ENCODE measurements at places on chromosomes 7 and 10.

DNA sequence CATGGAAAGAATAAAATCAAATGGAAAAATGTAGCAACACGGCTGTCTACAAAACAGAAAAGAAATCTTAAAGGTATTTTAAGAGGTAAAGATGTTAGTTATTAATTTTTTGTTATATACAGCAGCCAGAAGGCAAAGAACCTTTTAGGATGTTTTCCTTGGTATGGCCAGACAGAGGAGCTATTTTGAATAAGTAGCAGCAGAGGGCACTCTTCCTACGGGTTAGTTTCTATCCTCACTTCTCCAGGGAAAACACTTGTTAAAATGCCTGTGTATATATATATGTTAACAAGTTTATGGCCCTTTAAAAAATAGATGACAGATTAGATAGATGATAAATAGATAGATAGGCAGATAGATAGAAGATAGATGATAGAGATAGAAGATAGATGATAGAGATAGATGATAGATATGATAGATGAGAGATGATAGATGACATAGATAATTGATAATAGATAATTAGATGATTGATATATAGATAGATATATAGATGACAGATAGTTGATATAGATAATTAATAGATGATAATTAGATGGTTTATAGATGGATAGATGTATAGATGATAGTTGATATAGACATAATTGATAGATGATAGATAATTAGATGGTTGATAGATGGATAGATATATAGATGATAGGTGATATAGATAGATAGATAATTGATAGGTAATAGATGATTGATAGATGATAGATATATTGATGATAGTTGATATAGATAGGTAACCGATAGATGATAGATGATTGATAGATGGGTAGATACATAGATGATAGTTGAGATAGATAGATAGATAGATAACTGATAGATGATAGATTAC, 57.8 kb upstream of the WIPF3 start:
- peak; percentile 37 for DNase-seq

DNA sequence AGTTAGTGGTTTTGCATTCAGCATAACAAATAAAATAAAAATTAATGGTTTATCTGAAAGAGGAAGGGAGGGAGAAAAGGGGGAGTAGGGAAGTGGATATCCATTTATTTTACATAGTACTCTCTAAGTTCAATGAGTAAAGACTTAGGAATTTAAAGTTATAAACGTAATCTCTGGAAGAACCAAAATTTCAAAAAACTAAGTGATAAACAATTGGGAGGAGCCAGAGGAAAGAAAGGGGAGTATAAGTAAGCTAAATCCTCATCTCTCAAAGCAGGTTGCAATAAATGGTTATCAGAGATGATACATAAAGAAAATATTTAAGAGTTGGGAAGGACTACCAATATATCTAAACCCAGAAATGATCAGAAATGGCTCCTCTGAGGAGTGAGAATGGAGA, 46.4 kb downstream of the ANK3 start:
- no peak for DNase-seq

DNA sequence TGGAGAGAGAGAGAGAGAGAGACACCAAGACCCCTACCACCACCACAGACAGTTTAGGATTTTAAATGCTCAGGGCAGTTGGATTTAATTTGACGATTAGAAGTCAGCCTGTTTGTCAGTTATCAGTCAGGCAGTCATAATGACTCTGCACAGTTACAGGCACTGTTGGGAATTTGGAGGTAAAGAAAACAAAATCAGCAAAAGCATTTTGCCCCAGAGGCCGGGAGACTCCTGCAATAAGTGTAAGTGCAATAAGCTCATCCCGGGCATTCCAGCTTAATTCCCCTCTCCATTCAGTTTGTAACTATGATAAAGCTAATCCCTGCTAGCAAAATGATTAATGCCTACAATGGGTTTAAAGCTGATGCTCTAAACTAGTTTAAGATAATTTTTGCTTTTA, 13.5 kb downstream of the SEMA3C start:
- no peak for DNase-seq

DNA sequence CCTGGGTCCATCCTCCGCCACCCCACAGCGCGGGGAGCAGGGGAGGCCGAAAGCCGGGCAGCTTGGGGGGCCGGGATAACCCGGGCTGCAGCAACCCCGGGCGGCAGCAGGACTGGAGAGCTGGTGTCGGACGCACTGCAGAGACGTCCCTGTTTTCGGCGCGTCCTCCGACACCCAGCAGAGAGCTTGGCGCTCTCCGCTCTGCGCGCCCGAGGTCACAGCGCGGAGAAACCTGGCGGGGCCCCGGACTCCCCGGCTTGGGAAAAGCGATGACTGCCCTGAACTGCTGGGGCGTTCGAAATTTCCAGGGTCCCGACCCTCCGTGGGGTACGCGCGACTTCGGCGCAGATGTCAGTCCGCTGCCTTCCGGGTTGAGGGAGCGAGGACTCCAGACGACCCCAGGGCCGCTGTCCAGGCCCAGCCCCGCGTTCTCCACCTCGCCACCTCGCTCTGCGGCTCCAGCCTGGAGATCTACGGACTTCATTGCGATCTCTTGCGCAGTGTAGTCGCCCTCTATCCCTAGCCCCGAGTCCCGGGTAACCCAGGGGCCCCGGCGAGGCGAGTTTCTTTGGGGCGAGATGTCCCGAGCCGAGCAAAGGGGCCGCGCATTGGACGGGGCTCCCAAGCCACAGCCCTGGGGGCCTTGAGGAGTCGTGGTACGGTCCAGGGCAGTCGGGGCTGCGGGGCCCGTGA, 617 bp upstream of the FOXI2 start:
- no peak for DNase-seq

DNA sequence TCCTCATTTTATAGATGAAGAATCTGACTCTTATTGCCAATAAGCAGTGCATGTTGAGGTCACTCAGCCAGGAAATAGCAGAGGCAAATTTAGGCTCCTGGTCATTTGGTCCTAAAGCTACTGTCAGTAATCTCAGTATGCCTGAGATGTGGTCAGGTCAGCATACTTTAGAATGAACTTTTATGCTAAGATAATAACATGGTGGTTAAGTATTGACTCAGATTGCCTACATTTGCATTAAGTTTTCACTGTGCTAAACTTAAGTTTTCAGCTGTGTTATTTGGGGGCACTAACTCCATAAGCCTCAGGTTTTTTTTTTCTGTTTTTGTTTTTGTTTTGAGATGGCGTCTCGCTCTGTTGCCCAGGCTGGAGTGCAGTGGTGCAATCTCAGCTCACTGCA, 35.9 kb upstream of the CCSER2 start:
- DNase-seq: no peak

DNA sequence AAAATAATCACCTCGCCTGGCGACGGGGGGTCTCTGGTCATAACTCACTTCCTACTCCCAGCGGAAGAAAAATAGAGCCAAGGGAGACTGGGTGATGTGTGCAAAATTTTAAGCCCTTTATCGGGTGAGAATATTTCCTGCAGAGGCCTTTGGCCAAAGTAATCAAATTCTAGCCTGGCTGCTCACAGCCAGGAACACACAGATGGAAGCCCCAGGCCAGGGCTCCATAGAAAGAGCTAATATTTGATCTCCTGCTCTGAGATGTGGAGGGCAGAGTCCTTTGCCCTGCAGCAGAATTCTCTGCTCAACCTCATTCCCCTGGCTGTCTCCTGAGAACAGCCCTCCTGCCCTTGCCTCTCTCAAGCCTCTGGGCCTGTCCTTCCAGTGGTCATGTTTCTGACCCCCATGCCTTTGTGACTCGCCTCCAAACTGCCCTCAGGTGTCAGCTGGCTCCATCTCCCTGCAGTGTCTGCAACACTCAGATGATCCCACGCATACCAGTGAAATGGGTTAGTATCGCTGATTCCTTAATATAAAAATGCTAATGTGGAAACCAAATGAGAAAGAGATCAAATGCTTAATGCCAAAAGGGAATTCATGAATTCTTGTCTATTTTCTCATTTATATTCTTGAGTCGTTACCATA, 34.5 kb downstream of the FRMD4A start:
- DNase-seq: no peak

DNA sequence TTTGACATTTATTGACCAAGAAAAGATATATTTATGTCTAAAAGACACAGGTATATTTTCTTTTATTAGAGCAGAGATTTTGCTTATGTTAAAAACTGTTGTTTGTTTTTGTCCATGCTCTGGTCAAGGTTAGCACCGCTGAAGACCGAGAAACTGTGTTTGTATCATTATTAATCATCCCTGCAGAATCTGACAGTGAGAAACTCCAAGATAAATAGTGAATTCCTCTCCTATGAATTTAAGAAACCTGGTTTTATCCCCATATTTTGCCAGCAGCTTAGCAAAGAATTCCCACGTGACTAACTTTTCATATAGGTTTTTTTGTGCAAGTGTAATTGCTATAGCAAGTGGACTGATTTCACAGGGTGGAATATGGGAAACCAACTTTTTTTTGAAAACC, 77.6 kb downstream of the FRMD4A start:
- DNase-seq: no peak

- peak; percentile 35 for DNase-seq
These were observed 82.7 kb upstream of the C1GALT1 start for GRCh38 chr7:7099584-7100014.

DNA sequence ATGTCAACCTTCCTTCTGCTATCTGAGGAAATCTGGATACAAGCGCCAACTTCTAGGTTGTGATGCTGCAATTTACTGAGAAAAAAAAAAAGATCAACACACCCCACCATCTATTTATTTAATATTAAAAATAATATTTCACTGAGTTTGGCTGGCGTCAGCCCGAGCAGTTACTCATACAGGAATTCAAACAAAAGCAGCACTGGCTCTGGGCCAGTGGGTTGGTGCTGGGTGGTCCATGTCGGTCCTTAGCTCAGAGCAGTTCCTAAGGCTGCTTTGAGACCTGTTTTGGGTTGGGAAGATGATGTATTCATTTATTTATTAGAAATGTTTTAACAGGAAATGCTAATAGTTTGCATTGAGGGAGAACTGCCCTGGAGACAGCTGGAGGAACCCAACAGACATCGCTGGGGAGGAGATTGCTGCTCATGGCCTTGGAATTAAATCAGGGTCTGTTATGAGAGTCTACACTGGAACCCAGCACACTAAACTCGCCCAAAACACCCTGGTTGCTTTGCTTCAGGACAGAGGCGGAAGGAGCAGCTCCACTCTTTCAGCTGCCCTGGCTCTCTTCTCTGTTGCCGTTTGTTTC, 36.3 kb upstream of the GOT1 start:
- no peak for DNase-seq

DNA sequence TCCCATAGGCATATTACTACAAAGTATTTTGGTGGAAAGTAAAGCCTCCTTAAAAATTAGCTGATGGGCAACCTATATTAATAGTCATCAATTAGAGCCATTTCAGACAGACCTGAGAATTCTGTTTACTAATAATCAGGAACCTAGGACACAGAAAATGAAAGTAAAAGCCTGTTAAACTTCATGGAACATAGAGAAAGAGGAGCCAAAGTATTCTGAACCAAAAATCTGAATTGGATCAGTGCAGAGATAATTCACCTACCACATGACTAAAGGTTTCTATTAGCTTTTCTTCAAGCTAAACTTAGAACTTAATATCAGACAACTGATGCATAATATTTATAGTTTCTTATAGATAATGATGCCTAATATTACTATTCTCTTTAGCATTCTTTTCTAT, 204.5 kb upstream of the RHOBTB1 start:
- DNase-seq: no peak

- DNase-seq: peak; percentile 55
These were observed 1.8 kb downstream of the SNCG start for GRCh38 chr10:86960003-86960862.

Measured in inflammatory macrophage treated with lipopolysaccharide for 4 hours (primary cell).